GM18507 (cell line): ENCODE measurements at places on chromosomes 16 and 17.

GRCh38 chr17:76772842-76773525, 35.1 kb downstream of the MFSD11 start:
- no peak for DNase-seq

DNA sequence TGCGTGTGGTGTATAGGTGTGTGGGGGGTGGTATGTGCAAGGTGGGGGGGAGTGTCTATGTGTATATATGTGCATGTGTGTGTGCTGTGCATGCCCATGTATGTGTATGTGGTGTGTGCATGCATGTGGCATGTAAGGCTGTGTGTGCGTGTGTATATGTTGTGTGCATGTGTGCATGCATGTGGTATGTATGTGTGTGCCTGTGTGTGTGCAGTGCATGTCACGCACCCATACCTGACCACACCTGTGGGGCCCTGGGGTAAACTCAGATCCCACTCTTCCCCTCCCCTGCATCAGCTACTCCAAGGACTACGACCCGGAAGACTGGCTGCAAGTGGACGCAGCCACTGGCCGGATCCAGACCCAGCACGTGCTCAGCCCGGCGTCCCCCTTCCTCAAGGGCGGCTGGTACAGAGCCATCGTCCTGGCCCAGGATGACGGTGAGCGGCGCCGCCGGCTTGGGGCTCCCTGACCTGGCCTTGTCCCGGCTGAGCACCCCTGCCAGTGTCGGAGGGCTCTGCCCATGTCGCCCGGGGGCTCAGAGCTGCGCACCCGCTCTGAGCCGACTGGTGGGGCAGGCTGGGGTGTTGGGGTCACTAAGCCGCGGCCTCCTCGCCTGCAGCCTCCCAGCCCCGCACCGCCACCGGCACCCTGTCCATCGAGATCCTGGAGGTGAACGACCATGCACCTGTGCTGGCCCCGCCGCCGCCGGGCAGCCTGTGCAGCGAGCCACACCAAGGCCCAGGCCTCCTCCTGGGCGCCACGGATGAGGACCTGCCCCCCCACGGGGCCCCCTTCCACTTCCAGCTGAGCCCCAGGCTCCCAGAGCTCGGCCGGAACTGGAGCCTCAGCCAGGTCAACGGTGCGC, 9.1 kb downstream of the SLC22A31 start:
- no peak for DNase-seq

DNA sequence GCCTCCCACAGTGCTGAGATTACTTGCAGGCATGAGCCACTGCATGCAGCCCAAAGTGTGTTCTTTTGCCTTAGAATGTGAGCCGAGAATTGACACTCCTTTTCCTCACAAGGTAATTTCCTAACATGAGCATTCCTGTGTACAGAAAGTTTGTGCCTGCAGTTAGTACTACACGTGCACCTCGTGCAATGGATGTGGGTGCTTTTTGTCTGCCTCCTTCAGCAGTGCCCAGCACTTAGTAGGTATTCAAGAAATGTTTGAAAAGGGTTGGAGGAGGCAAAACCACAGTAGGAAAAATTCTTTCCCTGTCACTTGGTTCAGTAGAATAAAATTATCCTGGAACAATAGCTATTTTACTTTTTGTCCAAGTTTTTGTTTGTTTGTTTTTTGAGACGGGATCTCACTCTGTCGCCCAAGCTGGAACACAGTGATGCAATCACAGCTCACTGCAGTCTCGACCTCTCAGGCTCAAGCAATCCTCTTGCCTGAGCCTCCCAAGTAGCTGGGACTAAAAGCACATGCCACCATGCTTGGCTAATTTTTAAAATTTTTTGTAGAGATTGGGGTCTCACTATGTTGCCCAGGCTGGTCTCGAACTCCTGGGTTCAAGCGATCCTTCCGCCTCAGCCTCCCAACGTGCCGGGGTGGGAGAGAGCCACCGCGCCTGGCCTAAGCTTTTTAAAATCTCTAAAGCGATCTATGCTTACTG, 2.4 kb downstream of the NDE1 start:
- no peak for DNase-seq

DNA sequence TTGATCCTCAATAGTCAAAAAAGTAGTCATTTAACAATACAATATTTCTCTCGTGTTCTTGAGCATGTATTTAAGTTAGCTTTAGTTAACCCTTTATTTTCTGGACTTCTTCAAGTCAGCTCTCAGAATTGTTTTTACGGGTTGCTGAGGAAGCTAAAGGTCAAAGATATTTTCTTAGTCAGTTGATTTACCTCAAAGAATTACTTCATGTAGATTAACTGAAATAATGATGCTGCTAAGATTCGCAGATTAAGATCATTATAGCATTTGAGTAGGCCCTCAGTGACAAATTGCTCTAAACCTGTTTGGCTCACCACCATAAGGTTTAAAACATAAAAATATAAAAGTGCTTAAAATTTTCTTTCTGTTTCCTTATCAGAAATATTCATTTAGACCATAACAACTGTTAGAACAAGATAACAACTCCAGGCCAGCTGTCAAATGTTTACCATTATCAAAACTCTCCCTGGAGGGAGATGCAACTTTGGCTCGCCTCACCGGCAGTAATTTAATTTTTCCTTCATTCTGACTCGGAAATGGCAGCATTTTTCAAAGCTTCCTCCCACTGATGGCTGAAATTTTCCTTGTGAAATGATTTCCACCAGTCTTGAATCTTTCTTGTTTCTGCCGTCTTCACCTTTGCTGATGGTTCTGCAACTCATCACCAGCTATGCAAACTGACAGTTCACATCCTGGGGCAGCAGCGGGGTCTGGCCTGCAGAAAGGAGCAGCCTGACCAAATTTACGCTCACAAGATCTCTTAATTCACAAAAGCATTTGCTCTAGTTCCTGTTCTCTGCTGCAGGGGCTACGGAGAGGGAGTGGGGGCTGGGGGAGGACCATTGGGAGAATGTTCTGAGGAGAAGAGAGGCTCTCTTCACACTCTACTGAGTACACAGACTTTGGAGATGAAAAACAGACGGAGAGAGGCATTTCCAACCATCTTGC, 254.8 kb upstream of the TBX2 start:
- no peak for DNase-seq

- DNase-seq: no peak
These were observed 39.8 kb downstream of the C17orf67 start for GRCh38 chr17:56793957-56794356.

DNA sequence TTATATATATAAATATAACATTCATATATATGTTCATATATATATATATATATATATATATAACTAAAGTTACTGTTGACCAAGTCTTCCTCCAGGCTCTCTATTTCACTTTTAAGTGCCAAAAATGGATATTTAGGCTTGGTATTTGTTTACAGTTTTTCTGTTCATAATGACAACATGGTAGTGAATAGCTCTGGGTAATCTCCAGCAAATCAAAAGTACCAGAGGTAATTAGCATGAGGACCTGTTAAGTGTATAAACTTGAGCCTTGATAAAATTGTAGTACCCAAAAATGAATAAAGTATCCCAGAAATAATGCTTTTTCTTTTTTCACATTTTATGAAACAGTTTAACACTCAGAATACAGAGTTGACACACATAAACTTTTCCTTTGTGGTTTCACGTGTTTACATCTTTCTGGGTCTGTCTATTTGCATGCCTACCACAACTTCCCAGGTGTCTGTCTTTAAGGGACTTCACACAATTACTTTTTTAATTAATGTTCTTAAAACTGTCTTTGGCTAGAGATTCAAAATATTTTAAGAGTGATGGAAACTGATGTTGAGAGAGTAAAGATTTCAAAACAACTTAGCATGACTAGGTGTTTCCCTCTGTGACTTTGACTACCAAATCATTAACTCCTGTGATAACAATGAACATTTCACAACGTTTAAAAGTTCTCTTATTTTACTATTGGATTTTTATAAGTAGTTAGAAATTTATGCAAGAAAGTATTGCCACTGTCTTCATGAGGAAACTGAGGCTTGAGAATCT, 47.9 kb downstream of the RABEP1 start:
- no peak for DNase-seq

DNA sequence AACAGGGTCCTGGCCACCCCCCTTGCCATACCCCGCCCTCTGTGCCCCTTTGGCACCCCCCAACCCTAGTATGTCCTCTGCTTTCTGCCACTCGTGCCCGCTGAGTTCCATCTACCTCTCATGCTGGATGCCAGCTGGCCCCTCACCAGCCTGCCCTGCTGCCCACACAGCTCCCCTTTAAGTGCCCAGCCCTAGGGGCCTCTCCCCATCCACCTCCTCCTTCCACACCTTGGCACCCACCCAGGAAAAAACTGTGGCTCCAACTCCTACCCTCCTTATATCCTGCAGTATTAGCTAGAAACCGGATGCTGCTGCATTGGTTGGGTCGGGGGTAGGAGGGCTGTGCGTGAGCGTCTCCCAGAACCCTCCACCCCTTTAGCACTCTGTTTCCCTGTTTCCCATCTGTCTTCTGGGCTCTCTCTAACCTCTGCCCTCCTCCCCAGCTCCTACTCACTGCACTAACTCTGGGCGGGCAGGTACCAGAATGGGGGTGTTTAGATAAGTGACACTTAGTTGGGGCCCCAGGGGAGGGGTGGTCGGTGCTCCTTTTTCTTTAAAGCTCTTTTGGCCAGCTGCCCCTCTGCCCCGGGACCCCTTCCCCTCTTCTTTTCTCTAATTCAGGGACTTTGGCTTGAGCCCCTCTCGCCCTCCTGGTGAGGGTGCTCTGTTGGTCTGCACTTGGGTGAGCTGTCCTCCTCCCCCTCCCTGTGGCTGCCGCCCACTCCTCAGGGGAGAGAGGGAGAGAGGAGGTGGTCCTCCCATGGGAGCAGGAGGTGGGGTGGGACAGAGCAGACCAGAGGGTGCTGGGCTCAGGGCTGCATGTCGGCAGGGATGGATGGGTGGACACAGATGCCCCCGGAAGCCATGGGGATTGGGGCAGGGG, 9.9 kb downstream of the NR1D1 start:
- no peak for DNase-seq

DNA sequence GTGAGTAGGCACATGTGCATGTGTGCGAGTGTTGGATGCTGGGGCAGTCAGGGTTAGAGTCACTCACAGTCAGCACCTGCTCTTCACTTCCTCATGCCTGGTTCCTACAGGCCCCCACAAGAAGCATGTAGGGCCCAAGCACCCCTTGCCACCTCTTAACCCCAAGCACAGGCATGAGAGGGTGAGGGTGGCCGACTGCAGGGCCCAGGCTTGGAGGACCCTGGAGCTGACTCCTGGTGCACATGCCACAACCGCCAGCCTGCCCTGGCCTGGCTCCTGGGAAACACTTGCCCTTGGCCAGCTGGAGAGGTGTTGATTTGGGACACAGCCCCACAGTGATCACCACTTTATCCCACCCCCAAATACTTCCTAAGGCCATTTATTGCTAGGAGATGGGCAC, 16.9 kb upstream of the CDRT15L2 start:
- no peak for DNase-seq

DNA sequence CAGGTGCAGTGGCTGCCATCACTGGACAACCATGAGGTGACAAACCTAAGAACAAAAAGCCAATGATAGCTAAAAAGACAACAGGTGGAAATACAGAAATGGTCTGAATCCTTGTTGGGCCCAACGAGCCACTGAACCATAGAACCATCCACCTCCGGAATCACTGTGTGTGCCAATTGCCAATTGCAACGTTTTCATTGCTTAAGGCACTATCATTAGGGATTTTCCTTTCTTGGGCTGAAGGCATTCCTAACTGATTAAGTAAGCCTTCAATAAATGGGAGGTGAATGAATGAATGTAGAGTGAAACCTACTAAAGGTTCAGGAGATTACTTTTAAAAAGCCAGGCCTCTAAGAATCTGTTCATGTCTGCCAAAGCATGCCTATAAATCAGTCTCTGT, 3.6 kb downstream of the USP31 start:
- DNase-seq: no peak

DNA sequence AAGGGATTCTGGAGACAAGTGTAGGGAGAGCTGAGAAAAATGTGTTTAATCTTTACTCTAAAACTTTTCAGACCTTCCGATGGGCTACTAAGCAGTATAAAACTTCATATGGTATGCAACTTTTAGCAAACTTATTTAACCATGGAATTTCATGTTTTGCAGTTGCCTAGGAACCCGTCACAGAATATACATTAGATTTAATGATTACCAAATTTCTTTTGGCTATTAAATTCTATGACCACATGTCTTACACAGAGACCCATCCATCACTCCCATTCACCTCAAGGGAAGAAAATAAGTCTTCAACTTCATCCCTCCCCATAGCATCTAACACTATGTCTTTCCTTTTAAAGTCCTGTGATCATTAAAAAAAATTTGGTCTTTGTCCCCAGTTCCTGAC, 54.9 kb downstream of the HS3ST3A1 start:
- DNase-seq: no peak

DNA sequence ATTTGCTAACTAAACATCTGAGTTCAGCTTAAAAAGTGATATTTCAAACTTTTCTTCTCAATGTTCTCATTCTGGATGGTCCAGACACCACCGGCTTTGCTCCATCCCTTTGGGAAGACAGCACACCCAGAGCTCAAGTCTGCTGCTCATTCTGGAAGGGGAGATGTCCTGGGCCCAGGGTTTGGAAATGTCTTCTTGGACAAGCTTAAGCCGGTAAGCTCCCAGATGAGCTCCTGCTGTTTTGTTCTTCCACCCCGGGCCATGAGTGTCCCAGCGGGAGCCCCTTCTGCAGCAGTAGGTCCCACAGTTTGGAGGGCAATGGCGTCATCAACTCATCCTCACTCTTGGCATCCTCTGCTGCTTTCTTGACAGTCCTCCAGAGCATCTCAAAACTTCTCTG, 105.2 kb downstream of the TMEM100 start:
- DNase-seq: no peak

- no peak for DNase-seq
These were observed 9.7 kb downstream of the HS3ST3B1 start for GRCh38 chr17:14310605-14311004.

- DNase-seq: no peak
These were observed 3.4 kb downstream of the TBX6 start for GRCh38 chr16:30088237-30088831.

- no peak for DNase-seq
These were observed 5.1 kb downstream of the RAB37 start for GRCh38 chr17:74742153-74742515.

DNA sequence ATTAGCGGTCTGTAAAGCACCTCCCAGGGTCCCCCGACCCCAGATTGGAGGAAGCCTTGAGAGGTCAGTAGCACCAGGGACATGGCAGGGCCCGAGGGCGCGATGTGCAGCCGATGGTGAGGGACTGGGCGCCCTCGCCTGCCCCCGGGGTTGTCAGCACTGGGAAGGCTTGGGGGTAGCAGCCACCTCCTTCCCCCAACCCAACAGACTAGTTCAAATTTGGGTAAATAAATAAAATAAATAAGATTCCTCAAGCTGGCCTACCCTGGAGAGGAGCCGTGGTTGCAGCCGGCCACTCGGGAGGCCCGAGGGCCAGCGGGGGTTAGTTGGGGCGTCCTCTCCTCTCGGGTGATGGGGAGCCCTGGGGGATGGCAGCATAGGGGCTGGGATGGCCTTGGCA, 1.5 kb downstream of the C16orf92 start:
- DNase-seq: no peak

GRCh38 chr17:50155115-50155819, 4.8 kb upstream of the PPP1R9B start:
- DNase-seq: no peak
